Activated CD4-positive, alpha-beta memory T cell treated with anti-CD3 and anti-CD28 coated beads for 36 hours (primary cell): ENCODE measurements at places on chromosomes 1 and 21. TPM values are rescaled to one million over a fixed set of nuclear protein-coding genes. Genes with fewer than 3 reads are reported as not detected.

IFNLR1 gene
- 10.0 TPM for total RNA-seq

ZNF648 gene
- not detected for total RNA-seq

CASQ2 gene
- total RNA-seq = not detected

FAM78B gene
- total RNA-seq = 0.27 TPM

PTCH2 gene
- 0.61 TPM for total RNA-seq

DNA sequence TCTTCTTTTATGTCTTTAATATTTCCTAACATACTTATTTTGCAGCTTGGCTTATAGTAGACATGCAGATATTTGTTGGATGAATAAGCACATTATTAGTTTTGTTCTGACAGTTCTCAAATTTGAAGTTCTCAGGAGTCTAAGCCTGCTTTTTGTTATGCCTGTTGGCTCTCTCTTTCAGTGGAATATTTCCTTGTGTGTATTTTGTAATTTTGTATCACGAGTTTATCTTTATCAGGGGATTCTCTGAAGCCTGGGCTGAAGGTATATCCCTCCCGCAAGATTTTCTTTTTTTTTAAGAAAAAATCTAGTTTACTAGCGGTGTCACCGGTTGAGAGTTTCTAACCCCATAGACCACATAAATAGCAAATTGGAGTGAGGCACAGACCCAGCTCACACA lies 105.9 kb downstream of the RGL1 start:
- no peak for DNase-seq

GRCh38 chr1:98410082-98410481 lies 251.4 kb upstream of the SNX7 start:
- DNase-seq = no peak

- DNase-seq = no peak
Observed at GRCh38 chr1:5857508-5858090, 134.6 kb downstream of the NPHP4 start.

DNA sequence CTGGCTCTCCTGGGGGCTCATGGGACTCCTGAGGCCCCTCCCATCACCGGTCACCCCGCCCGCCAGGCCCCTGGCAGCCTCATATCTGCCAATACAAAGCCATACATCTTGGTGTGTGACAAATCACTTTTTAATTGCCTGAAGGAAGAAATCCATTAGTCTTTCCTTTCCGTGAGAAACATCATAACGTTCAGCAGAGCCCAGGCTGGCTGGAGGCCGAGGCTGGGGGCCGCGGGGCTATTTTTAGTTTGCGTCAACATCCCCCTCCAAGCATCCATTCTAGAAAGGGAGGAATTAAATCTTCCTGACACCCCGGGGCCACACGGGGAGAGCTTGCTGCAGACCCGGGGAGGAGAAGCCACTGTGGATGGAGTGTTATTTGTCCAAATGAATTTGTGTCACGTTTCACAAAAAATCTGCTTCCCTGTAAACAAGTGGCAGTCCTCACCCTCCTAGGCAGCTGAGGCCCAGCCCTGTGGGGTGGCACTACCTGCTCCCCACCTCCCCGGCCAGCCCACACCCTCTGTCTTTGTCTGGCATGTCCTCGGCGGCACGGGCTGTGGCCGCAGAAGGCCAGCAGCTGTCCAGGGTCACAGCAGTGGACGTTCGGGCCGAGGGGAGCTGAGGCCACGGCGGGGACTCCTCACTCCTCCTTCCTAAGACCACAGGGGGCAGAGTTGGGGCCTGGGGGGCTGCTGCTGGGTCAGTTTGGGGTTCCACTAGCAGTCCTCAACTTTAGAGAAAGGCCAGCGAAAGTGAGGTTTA lies 236.9 kb upstream of the VAMP3 start:
- DNase-seq = no peak

DNA sequence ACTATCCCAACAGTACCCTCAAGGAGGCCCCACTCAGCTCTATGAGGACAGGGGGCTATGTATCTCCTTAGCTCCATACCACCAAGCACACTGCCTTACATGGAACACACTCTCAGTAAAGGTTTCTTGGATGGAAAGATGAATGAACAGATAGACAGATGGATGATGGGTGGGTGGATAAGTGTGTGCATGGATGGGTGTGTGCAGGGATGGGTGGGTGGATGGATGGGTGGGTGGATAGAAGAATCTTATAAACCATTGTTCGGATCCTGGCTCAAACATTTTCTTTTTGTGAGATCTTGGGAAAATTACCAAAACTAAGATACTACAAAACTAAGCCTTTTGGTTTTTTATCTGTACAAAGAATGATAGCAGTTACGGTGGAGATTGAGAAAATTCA lies 111.0 kb upstream of the NFIA start:
- no peak for DNase-seq

DNA sequence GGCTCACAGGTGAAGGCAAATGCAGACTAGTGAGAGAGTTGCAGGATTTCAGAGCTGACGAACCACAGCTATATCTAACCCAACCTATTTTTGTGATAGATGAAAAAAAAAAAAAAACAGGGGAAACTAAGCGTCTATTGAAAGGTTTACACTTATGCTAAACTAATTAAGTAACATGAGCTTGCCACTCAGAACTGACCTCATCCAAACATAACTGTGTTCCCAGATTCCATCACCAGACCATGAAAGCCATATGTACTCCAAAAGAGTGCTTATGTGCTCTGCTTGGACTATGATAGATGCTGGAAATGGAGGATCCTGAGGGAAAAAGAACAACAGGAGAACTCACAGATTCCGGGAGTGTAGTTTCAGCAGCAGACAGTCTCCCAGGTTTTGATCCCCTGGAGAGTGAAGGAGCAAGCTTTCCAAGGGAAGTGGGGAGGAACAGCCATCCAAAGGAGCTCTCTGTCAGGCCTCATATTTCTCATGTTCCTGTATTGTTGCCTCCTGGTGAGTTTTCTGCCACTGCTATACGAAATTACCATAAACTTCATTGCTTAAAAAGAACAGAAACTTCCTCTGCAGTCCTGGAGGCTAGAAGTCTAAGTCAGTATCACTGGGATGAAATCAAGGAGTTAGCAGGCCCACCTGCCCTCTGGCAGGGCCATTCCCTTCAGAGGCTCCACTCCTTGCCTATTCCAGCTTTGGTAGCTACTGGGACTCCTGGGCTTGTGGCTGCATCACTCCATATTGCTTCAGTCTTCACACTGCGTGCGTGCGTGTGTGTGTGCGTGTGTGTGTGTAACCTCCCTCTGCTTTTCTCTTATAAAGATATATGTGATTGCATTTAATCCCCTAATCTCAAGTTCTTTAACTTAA lies 38.1 kb downstream of the NIBAN1 start:
- DNase-seq = no peak

GRCh38 chr1:2380816-2381591 lies 10.3 kb downstream of the MORN1 start:
- DNase-seq = no peak

GRCh38 chr1:61067446-61068019 lies 14.8 kb upstream of the NFIA start:
- no peak for DNase-seq

DNA sequence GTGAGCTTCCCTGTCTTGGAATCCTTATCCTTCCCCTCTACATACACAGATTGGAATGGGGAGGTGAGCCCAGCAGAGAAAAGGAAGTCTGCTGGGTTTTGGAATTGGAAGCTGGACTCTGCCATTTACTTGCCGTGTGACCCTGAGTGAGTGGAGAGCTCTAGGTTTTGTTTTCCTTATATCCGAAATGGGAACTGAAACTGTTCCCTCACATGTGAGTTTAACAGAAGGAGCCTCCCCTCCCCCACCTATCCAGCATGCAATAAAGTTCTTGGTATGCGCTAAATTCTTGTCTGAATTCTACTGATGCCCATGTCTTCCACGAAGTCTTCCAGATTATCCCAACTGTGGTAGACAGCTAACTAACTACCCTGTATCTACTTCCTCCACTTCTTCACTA lies 58.7 kb downstream of the NENF start:
- DNase-seq = no peak

DNA sequence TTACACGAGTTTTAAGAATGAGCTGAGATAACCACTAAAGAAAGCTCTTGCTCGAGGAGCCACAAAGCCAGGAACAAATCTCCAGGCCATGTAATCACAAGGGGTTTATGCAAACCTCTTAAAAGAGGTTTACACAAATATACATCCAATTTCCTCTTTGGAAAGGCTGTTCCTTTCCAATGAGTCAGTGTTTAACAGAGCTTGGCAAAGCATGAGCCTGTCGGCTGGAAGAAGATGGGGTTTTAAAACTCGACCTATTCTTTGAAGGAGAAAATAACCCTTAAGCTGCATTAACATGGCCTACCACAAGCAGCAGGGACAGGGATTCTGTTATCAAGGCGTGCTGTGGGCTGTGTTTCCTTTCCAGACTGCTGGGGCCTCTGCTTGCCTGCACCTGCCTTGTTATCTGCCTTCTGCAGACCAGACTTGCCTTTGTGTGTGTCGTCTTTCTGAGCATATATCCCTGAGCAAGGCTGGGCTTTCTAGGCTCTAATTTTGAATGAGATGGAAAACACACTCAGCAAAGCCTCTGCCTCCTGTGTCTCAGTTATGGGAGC lies 40.6 kb upstream of the CYP2J2 start:
- no peak for DNase-seq

DNA sequence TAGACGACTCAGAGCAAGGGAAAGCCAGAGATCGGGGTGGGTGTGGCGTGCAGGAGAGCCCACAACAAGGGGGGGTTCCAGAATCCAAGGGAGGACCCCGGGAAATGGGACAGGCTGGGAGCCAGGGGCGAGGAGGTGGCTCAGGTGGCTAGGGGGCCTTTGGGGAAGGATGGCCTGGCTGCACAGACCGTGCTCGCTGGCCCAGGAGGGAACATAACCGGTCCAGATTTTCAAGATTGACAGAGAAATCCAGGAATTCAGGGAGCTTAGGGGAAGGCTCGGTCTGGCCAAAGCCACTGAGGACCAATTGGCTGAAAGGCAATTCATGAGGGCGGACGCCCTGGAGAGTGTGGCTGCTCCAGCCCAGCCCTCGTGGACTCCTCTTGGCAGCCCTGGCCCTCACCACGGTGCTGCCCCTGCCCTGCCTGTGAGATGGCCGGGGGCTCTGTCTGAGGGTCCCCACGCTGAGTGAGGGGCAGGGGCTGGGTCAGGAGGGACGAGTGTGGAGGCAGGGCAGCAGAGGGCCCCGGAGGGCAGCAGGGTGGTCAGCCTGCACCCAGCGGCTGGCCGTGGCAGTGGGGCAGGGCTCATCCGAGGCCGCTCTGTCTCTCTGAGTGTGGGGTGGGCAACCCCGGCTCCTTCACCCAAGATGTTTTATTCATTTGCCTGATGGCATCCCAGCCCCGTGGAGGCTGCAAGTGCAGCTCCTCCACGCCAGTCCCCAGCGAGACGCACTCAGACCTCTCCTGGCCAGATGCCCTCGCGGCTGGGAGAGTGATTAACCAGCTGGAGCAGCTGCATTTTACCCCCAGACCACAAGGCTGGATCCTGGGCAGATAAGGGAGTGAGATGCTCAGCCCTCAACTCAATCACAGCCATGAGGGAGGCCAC lies 5.6 kb upstream of the LRRC3 start:
- DNase-seq = no peak

GRCh38 chr21:34850166-34850690 lies 181.4 kb downstream of the CLIC6 start:
- no peak for DNase-seq

- peak; percentile 51 for DNase-seq
Observed at GRCh38 chr1:169107603-169108208, 1.2 kb downstream of the ATP1B1 start.

- DNase-seq = no peak
Observed at GRCh38 chr1:53656747-53657530, 82.0 kb downstream of the GLIS1 start.

GRCh38 chr1:60118085-60118484 lies 44.5 kb upstream of the C1orf87 start:
- no peak for DNase-seq

DNA sequence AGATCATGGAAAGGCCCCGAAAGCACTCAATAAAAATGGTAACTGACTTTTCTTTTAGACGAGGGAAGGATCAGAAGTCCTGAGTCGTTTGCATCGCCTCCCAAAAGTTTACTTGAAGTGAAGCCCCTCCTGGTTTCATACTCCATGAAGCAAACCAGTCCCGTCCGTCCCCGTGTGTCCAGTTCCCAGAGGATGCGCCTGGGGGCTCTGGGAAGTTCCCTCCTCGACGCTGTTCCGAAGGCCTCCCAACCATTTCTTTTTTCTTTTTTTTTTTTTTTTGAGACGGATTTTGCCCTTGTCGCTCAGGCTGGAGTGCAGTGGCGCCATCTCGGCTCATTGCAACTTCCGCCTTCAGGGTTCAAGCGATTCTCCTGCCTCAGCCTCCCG lies 661 bp upstream of the OSCP1 start:
- no peak for DNase-seq

DNA sequence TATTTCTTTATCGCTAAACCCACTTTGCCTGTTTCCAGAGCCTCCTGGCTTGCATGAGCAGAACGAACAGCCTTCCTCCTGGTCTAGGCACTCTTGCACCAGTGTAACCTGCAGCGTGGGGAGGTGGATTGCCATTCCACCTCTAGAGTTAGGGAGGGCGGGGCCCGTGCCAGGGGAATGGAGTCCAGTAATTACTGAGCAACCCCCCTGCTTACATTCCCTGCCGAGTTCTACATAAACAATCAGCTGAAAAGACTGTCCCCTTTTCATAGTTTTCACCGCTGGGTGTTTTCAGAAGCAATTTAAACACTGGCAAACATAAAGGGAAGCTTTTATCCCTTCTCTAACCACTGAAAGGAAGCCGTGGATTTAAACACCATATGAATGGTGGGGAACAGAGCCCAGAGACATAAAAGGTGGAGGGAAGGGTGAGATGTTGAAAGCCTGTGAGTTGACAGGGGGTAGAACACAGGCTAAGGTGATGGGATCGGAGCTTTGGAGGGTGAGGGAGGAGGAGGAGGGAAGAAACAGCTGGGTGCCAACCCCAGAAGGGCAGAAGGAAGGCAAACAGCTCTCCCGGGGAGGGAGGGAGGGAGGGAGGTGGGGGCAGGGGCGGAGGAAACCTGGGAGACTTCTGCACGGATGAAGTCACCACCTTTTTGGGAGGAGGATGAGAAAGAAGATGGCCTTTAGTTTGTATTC lies 68.0 kb upstream of the WDR26 start:
- no peak for DNase-seq

- no peak for DNase-seq
Observed at GRCh38 chr21:35077975-35078374, 28.9 kb upstream of the RUNX1 start.

DNA sequence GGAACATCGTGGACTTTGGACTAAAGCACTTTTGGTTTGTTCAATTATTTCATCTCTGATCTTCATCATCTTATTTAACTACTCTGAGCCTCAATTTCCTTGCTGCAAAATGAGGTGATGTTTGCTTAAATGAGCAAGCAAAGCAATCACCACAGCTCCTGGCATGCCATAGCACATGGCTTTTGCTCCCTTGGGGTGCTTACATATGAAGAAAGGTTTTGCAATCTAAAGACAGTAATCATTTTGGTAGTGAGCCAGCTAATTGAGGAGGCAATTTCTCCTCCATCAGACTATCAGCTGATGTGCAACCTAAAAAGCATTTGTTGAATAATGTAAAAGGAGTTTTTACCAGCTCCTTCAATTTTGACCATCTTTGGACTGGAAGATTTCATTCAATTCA lies 68.8 kb upstream of the KCNJ15 start:
- no peak for DNase-seq
